ENCODE measurements at places on chromosomes 11 and 22. TPM values are rescaled to one million over a fixed set of nuclear protein-coding genes. Genes with fewer than 3 reads are reported as not detected.

GRCh38 chr11:116283300-116283699, 489.5 kb downstream of the BUD13 start:
- no peaks in the 10 kb centered on the region for H3K4me1 ChIP-seq
- H3K36me3 ChIP-seq, result no peaks in the 10 kb centered on the region
- H3K27me3 ChIP-seq, result no peaks in the 10 kb centered on the region
- no peak overlapping the region for H3K4me3 ChIP-seq
- DNase-seq, result no peak
- no peak overlapping the region for H3K27ac ChIP-seq

GRCh38 chr11:60946601-60947264, 5.2 kb downstream of the SLC15A3 start:
- no peak overlapping the region for H3K27ac ChIP-seq
- peaks cover 4% of the 10 kb centered on the region for H3K27me3 ChIP-seq
- H3K36me3 ChIP-seq, result peaks cover 5% of the 10 kb centered on the region
- H3K4me3 ChIP-seq, result no peak overlapping the region
- peaks cover 14% of the 10 kb centered on the region for H3K4me1 ChIP-seq

DNA sequence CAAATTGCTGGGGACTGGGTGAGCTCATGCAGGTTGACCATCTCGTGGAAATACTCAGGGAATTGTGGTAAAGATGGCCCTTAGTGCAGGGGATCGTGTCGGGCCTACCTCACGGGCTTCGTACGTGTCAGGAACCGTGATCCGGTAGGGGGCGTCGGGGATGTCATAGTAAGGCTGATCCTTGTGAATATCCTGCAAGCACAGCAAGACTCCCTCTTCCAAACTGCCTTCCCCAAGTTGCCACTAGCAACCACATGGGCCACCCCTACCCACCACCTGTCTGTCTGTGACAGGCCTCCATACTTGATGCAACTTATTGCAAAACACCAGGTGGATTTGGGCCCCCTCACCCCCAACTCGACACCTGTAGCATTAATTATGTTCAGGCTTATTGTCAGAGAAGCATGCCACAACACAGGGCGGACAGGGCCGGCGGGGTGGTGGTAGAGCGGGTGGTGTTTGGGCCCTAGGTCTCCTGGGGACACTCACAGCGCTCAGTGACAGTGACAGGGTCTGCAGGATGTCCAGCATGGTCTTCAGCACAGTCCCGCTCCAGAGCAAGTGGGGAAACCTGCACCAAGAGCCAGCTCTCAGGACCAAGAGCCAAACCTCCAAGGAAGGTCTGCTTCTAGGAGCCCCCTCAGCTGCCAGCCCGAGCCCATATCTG, 22.6 kb upstream of the SERPIND1 start:
- peaks cover 33% of the 10 kb centered on the region for H3K36me3 ChIP-seq
- no peak overlapping the region for H3K4me3 ChIP-seq
- H3K27ac ChIP-seq, result no peak overlapping the region
- H3K27me3 ChIP-seq, result no peaks in the 10 kb centered on the region

- no peak for DNase-seq
- H3K4me1 ChIP-seq, result no peaks in the 10 kb centered on the region
- H3K27ac ChIP-seq, result no peak overlapping the region
These were observed 10.0 kb downstream of the MAPK8IP2 start for GRCh38 chr22:50610581-50610980.

DNA sequence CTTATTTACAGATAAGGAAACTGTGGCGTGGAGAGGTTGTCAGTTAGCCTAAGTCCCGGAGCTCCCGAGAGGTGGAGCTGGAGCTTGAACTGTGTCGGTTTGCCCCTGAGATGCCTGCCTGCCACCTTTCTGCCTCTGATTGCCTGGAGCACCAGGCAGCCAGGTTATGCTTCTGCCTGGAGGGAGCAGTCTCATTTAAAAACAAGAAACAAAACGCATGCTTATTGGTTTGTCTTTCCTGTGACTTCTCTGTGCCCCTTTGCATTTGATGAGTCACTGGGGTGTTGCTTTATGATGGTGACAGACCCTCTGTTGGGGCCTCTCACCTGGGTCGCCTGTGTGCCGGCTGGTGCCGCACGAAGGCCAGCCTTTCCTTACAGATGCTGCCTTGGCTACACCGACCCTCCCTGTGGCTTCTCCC, 12.2 kb downstream of the AP2A2 start:
- no peak for DNase-seq
- no peaks in the 10 kb centered on the region for H3K36me3 ChIP-seq
- no peaks in the 10 kb centered on the region for H3K4me1 ChIP-seq
- H3K27ac ChIP-seq, result no peak overlapping the region
- H3K4me3 ChIP-seq, result no peak overlapping the region

GRCh38 chr11:75024068-75024449, 35.3 kb downstream of the NEU3 start:
- DNase-seq, result peak; percentile 9
- H3K4me1 ChIP-seq, result no peaks in the 10 kb centered on the region
- no peaks in the 10 kb centered on the region for H3K36me3 ChIP-seq
- no peak overlapping the region for H3K4me3 ChIP-seq

TCN2 gene
- total RNA-seq, result 39.9 TPM

Data from lung (tissue), 17 donors.